ENCODE measurements at places on chromosomes 13 and 19.
A peak's percentile ranks its signal among the peaks of the same experiment; 100 is the strongest.

GRCh38 chr19:6983448-6983847 lies 37.8 kb downstream of the MBD3L2B start:
- DNase-seq, result no peak

GRCh38 chr13:52665325-52665724 lies 12.7 kb downstream of the SUGT1 start:
- no peak for DNase-seq

GRCh38 chr13:31200637-31200971 lies 829 bp downstream of the B3GLCT start:
- DNase-seq, result peak; percentile 26

GRCh38 chr13:55120631-55121030 lies 2020.1 kb upstream of the PRR20A start:
- DNase-seq, result no peak

- DNase-seq, result no peak
Measured at GRCh38 chr13:92187378-92187989, 789.1 kb downstream of the GPC5 start.

GRCh38 chr13:29514720-29515310 lies 80.7 kb downstream of the SLC7A1 start:
- DNase-seq, result no peak

- no peak for DNase-seq
Measured at GRCh38 chr13:108621462-108621861, 7.9 kb upstream of the MYO16 start.

DNA sequence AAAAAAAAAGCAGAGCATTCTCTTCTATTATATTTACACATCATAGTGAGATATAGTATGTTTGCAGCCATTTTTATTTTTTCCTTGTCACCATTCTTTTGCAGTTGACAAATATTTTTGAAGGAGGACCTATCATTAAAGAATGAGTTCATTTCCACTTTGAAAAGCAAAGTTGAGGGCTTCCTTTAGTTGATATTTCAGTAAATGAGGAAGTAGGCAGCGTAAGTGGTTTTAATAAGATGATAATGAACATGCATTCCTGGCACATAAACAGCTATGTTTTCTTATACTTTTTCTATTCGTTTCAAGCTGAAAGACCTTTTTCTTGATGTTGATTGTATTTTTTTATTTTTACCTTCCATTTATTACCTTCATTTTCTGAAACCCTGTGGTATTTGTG lies 66.2 kb downstream of the ZMYM2 start:
- no peak for DNase-seq

DNA sequence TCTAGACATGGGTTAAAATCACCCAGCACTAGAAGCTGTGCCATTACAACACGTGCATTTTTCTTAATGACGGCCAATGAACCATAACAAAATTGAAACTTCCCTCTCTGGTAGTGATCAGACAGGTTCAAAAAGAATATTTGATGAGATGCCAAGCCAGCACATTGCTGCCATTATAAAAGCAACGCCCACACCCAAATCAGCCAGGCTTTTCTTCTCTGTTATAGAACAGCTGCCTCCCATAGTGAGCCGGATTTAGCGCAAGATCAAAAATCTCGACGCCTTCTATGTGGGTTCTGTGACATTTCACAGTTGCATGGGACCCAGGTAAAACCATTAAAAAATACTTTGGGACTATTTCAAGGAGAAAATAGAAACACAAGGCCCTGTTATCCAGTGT lies 1158.0 kb downstream of the EFNB2 start:
- no peak for DNase-seq

GRCh38 chr19:55647732-55648584 lies at the start of gene CCDC106:
CCDC106 (plus strand) TSS chr19:55648212; CDS start chr19:55649047, 835 bp downstream.
- peak; percentile 48 for DNase-seq

DNA sequence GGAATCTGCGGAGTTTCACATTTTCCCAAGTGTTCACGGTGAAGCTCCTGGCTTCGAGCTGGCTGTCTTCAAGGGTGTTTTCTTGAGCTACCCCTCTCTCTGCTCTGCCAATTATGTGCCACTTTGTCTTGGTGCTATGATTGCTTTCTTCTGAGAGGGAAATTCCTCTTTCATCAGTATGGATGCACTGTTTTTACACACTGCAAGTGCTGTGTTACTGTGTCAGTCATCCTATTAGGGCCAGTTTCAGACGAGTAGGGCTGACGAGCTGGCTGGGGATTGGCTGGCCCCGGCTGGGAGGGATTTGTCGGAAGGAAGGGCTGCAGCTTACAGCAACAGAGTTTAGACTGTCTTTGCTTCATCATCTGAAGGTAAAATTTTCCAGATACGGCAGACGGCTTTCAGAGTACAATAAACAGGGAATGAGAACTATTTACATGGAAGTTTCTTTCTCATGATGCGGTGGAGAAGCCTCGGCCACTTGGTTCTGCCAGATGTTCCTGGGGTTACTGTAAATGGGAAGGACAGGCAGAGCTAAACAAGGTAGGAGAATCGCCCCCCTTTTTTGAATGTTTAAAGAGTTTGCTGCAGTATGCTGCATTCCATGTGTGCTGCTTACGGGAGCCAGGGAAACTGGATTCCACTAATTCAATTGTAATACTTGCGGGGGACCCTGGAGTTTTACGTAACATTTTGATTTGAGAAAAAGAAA lies at the start of gene MBNL2:
Gene MBNL2 (plus strand): TSS at position 345 of the 712 bp plus-strand sequence. CDS start 53,903 bp downstream, outside the sequence.
- DNase-seq, result peak; percentile 73

DNA sequence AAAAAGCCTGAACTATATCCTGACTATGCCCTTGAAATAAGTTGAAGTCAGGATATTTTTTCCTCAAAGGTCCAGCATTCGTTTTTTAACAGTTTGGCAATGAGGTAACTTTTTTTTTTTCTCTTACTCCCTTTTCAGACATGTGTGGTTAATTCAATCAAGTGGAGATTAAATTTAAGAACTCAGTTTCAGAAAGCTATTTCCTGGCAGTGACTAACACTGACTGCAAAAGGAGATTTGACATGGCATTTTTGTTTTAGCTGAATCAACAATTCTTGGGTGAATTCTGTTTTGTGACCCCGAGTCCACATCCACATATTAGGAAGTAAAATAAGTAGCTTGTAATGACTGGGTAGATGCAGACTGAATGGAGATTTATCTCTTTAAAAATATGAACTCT lies 716.4 kb downstream of the PCDH9 start:
- DNase-seq, result no peak

- DNase-seq, result no peak
Measured at GRCh38 chr19:38400361-38400760, 2.5 kb upstream of the FAM98C start.

DNA sequence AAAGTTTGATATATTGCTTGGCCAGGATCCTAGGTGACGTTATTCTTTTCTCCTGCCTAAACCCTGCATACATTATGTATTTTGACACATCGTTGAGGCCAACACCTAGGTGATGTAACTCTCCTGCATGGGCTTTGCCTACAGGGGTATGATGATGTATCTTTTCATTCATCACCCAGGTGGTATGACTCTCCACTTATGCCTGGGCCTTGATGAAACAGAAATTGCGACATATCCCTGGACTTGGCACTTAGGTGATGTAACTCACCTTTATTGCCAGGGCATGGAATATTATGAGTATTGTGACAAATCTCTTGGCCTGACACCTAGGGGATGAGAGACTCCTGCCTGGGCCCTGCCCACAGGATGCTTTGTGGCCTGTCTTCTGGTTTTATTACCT lies 18.5 kb upstream of the ZNF681 start:
- no peak for DNase-seq

DNA sequence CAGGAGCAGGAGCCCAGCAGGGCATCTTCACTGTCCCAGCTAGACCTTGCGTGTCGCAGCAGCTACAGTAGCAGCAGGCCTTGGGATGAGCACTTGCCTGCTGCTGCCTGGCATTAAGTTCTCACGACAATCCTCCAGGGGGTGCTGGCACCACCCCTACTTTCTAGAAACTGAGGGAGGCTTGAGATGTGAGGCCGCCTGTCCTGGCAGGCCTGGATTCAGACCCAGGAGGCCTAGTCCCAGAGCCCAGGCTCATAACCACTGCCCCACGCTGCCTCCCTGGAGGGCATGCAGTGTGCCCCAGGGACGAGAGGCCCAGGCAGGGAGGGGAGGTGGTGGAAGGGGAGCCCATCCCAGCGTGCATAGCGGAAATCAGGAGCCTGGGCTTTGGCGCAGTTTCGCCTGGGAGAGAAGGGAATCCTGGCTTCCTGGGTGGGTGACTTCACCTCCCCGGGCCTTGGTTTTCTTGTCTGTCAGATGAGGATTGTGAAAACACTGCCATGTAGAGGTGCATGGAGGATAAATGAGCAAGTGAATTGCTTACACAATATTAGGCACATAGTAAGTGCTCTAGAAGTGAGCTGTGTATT lies 26.1 kb downstream of the PPP5C start:
- no peak for DNase-seq

- no peak for DNase-seq
Measured at GRCh38 chr13:108402850-108403249, 133.3 kb downstream of the TNFSF13B start.

- DNase-seq, result no peak
Measured at GRCh38 chr19:47661611-47662010, 51.6 kb upstream of the EHD2 start.

GRCh38 chr19:32437096-32437495 lies 31.5 kb downstream of the DPY19L3 start:
- DNase-seq, result no peak

DNA sequence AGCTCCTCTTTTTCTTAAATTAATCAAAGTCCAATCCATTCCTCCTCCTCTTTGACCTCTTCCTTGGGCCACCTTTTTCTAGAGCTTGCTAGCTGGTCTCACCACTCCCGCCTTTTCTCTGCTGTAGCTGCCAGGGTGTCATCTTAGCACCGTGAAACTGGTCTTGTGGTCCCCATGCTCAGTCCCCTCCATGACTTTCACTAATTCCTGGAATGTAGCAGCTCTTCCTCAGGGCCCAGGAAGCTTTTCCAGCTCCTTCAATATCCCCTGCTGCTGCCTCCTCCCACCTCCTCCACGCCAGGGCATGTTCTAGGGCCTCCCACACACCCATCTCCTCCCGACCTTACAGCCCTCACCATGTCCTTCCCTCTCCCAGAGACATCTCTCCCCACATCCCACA lies 222.2 kb downstream of the MYO16 start:
- DNase-seq, result no peak

GRCh38 chr13:50721672-50721992 lies 121.9 kb downstream of the DLEU7 start:
- DNase-seq, result no peak

- no peak for DNase-seq
Measured at GRCh38 chr19:40139533-40140287, 49.0 kb upstream of the ZNF780A start.

DNA sequence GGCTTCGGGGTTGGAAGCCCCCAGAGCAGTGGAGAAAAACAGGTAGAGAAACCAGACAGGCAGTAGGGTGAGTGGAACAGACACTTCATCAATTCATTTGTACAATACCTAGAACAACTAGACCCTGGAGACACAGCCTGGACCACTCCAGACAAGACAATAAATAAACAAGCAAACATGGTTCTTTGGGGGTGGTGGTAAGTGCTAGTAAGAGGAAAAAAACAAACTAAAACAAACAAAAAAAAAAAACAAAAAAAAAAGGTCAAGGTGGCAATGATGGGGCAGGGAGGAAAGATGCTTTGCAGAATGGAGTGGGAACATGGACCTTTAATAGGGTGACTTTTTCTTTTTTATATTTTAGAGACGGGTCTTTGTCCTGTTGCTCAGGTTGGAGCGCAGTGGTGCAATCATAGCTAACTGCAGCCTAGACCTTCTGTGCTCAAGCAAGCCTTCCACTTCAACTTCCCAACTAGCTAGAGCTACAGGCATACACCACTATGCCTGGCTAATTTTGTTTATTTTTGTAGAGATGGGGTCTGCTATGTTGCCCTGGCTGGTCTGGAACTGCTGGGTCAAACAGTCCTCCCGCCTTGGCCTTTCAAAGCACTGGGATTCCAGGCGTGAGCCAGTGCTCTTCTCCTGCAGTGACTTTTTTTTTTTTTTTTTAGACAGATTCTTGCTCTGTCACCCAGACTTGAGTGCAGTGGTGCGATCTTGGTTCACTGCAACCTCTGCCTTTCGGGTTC lies 3.1 kb downstream of the JUNB start:
- DNase-seq, result no peak

DNA sequence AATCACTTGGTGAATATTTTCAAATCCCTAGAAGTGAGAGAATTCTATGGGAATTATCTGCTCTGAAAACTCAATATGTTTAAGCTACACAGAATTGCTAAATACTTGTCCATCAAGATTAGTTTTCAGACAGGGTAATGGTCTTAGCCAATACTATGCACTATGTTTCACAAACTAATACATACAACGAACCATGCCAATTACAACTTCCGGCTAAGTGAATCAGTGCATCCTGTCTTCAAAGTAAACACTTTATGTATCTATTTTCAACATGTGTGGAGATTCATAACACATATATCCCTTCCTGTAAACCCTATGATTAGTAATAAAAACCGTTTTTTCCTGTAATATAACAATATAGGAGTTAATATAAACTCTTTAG lies 181.5 kb downstream of the POSTN start:
- DNase-seq, result no peak

GRCh38 chr19:1921825-1922224 lies 16.6 kb downstream of the ADAT3 start:
- no peak for DNase-seq

GRCh38 chr13:59415498-59415897 lies 748.2 kb downstream of the DIAPH3 start:
- DNase-seq, result no peak

- DNase-seq, result no peak
Measured at GRCh38 chr13:46716821-46717220, 80.1 kb downstream of the ESD start.

DNA sequence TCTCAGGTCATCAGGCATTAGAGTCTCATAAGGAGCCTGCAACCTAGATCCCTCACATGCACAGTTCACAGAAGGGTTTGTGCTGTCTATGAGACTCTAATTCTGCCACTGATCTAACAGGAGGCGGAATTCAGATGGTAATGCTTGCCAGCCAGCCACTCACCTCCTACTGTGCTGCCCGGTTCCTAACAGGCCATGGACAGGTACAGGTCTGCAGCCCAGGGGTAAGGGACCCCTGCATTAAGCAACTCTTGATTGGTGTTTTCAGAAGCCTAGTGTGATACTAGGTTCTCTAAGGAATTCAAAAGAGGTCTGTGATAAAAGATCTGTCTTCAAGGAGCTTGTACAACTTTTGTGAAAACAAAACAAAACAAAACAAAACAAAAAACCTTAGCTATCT lies 31.1 kb downstream of the CAB39L start:
- no peak for DNase-seq

- DNase-seq, result no peak
Measured at GRCh38 chr13:41017159-41017558, 2.0 kb downstream of the ELF1 start.

- DNase-seq, result no peak
Measured at GRCh38 chr13:79660361-79660760, 179.4 kb downstream of the NDFIP2 start.

DNA sequence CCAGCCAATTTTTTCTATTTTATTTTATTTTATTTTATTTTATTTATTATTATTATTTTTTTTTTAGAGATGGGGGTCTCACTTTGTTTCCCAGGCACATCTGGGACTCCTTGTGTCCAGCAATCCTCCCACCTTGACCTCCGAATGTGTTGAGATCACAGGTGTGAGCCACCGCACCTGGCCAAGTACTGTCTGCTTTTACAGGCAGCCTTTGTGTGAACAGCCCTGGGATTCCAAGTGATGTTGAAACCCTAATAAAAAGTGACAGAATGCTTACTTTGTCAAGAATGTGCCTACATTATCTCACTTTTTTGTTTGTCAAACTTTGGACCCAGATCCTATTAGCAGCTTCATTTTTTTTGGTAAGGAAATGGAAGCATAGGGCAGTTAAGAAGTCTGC lies 220.1 kb upstream of the EDNRB start:
- DNase-seq, result no peak

GRCh38 chr13:38752686-38753085 lies 65.8 kb downstream of the FREM2 start:
- DNase-seq, result no peak
